ENCODE measurements at places on chromosomes 1 and 21.

GRCh38 chr21:41102281-41102680 lies 65.7 kb upstream of the BACE2 start:
- DNase-seq, result no peak

GRCh38 chr1:33864460-33865389 lies 846 bp downstream of the HMGB4 start:
- DNase-seq, result no peak

GRCh38 chr1:107788206-107789202 lies 176.5 kb downstream of the VAV3 start:
- no peak for DNase-seq

DNA sequence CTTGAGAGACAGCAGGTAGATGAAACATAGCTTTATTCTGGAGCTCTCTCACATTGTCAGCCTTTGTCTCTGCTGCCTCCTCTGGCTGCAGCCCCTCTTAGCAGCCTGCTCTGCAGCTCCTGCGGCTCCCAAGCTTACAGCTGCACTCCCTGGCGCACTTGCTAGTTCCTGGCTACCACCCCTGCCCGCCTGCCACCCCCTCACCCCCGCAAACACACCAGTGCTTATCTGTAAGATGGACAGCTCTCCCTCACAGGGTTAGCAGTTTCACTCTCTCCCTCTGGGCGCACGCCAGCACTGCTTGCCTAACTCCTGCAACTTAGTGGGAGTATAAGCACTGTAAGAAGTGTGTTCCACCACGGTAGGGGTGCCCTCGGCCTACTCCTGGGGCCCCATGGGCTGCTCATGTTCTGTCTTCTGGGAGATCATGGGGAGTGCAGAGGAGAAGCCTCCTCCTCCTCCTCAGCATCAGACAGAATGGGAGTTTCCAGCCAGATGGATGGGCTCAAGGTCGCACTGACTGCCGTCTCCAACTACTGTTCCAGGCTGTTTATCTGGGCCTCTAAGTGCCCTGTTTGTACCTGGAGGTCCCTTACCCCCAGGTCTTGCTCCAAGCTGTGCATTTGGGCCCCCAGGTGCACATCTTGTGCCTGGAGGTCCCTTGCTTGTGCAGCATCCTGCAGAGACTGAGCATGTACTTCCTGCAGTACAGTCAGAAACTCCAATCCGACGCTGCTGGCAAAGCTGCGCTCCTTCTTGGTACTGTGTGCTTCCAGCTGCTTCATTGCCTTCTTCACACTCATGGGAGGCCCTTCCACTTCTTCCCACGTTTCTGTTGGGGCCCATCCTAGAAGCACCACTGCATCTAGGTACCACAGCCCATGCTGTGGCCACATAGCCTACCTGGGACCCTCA lies 1388.1 kb downstream of the AMY1C start:
- DNase-seq, result no peak

GRCh38 chr1:2506007-2506860 lies 20.2 kb downstream of the PANK4 start:
- no peak for DNase-seq

- DNase-seq, result no peak
These were observed 3.6 kb downstream of the ALG14 start for GRCh38 chr1:95068956-95069709.

DNA sequence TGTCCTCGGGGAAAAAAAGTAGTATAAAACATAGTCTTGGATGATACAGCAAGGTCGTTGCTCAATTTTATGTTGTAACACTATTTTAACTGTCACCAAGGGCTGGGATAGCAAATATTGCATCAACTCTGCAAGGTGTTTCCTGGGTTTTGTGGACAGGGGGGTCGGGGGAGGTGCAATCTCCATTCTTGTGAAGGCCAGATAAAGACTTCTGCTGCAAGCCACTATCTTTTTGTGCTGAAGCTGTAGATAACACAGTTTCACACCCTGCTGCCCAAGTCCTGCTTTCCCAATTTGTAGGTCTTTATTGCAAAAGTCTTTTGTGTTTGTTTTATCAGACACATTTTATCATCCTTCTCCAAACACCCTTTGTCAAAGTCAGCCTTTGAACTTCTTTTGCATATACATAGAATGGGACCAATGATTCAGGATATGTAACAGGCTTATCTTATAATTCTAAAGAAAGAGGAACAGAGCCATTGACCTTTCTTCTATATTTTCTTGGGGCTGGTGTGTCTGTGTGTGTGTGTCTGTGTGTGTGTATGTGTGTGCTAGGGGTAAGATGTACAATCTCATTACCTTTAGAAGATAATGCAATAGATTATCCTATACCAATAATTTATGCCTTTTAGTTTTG lies 140.6 kb downstream of the RUNX1 start:
- DNase-seq, result no peak

DNA sequence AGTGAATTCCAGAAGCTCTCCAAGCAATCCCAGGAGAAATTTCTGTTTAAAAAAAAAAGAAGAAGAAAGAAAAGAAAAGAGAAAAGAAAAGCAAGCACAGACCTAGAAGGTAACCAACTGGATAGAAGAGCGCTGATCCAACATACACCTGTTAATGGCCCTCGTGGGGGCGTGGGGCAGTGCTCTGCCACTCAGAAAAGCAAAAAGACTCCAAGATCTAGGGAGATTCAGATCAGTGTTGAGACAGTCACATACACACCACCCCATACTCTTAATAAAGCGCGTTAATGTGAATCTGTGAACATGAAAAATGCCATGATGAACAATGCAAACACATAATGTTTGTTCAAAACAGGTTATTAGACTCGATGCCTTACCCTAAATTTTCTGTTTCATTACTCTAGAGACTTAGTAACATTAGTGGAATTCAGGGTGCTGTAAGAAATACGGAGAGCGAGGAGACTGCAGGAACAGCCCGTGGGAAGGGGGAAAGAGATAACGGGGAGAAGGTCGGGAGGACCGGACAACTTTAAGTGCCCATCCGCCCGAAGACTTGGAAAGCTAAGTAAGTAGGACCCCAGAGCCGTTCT lies 406 bp downstream of the NME7 start:
- no peak for DNase-seq

DNA sequence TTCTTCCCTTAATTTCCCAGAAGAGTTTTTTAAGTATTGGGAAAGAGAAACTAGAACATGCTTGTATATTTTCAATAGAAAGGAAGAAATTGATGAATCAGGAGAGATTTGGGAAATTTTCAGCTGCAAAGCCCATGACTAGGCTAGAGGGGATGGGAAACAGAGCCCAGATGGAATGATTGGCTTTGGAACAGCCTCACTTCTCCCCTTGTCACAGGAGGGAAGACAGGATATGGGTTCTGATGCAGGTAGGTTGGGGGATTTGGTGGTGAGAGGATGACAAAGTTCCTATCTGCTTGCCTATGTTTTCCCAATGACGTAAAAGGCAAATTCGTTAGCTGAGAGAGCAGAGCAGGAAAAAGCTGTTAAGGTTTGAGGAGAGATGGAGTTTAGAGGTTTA lies 31.0 kb upstream of the ARID1A start:
- no peak for DNase-seq

GRCh38 chr1:243982447-243983018 lies 68.5 kb upstream of the ZBTB18 start:
- DNase-seq, result no peak

- no peak for DNase-seq
These were observed 75.5 kb upstream of the ATP5PO start for GRCh38 chr21:33991133-33991532.

GRCh38 chr1:20321573-20321972 lies 30.9 kb downstream of the VWA5B1 start:
- no peak for DNase-seq

- DNase-seq, result no peak
These were observed 29.8 kb upstream of the GALNT2 start for GRCh38 chr1:230037261-230037660.

DNA sequence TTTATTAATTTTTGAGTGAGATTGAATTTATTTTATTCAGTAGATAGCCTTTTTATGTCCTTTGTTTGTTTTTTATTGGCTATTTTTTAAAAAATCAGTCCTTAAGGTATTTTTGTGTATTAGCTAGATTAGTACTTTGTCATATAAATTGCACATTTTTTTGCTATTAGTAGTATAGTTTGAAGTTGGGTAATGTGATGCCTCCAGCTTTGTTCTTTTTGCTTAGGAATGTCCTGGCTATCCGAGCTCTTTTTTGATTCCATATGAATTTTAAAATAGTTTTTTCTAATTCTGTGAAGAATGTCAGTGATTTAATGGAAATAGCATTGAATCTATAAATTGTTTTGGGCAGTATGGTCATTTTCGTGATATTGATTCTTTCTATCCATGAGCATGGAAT lies 80.4 kb downstream of the MAN1A2 start:
- DNase-seq, result no peak

GRCh38 chr1:81428998-81429397 lies 371.7 kb upstream of the ADGRL2 start:
- no peak for DNase-seq

DNA sequence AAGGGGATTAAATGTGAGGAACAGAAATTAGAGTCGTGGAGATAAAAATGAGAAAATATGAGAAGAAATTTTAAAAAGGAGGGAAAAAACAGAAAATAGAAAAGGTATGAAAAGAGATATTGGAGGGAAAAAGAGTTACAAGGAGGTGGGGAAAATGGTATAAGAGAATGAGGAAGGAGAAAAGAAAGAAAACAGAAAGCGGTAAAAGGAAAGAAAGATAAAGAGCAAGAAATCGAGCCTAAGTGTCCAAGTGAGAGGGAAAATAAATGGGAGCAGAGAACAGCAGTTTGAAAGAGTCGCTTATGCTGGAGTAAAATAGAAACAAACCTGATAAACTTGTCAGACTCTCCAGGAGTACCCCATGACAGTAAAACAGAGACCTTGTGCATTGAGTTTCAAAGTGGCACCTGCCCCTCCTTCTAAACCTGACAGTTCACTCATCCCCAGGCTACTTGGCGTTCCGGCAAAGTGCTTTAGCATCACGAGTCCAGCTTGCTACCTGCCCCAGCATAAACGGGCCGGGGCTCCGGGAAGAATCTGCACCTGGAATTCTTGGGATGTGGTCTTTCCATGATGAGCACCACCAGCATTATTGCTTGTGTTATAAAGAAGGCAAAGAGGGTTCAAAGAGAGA lies 585 bp downstream of the NEGR1 start:
- no peak for DNase-seq

GRCh38 chr1:228938537-228938901 lies 203.2 kb downstream of the RHOU start:
- no peak for DNase-seq

- DNase-seq, result no peak
These were observed 176.1 kb downstream of the SLC45A1 start for GRCh38 chr1:8493916-8494540.
